Endodermal cell (in vitro differentiated cells): ENCODE measurements at places on chromosomes 5 and 9.

DNA sequence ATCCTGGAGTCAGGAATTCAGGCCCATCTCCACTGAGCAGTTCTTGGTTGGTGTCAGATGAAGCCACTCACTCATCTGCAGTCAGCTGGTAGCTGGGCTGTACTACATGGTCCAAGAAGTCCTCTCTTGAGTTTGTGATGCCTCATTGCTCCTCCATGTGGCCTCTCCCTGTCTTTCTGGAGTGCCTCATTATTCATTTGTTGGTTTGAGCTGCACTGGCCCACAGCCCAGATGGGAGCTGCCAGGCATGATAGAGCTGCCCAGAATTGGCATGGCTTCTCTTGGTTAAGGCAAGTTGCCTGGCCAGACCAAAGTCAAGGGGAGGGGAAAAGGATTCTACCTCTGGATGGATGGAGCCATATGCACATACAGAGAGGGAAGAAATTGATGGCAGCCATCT, 8.0 kb downstream of the PTCD2 start:
- no peaks in the 10 kb centered on the region for H3K27me3 ChIP-seq
- peaks cover 27% of the 10 kb centered on the region for H3K36me3 ChIP-seq
- H3K4me3 ChIP-seq, result no peak overlapping the region
- no peaks in the 10 kb centered on the region for H3K4me1 ChIP-seq

DNA sequence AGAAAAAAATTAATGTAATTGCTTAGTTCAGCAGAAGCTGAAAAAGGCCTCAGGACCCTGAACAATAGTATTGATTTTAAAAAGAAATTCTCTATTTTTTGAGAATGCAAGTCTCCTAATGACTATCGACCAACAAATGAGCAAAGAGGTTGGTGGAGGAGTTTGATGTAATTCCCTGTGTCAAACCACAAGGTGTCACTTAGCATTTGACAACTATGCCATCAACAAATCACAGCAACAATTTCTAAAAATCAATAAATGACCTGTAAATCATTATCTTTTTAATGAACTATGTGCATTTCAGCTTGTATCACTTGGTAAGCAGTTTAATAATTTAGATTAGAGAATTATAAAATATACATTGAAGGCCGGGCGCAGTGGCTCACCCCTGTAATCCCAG, 133.7 kb downstream of the PRELID2 start:
- no peaks in the 10 kb centered on the region for H3K36me3 ChIP-seq
- no peak overlapping the region for H3K27ac ChIP-seq
- H3K27me3 ChIP-seq, result no peaks in the 10 kb centered on the region
- H3K4me1 ChIP-seq, result no peaks in the 10 kb centered on the region

- H3K4me3 ChIP-seq, result no peak overlapping the region
- H3K27me3 ChIP-seq, result no peaks in the 10 kb centered on the region
- H3K36me3 ChIP-seq, result peaks cover 98% of the 10 kb centered on the region
- H3K4me1 ChIP-seq, result no peaks in the 10 kb centered on the region
These were observed 44.9 kb downstream of the MACROH2A1 start for GRCh38 chr5:135353952-135354721.

DNA sequence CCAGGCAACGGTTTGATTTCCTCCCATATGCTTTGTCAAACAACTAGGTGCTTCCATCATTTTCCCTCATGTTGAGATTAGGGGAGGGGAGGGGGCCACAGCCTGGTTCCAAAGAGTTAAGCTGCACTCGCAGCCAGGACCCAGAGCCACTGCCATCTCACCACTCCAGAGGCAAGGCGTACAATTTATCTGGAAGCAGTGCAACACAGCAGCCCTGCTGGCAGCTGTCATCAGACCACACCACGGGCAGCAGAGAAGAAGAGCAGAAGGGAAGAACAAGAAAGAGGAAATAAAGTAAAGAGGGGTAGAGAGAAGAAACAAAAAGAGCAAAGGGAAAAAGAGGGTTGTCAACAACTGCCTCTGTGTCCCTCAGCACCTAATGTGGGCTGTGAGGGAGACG, 38.9 kb downstream of the MED27 start:
- no peaks in the 10 kb centered on the region for H3K4me1 ChIP-seq
- no peak overlapping the region for H3K27ac ChIP-seq
- H3K27me3 ChIP-seq, result no peaks in the 10 kb centered on the region
- no peaks in the 10 kb centered on the region for H3K36me3 ChIP-seq

GRCh38 chr5:98031926-98032325, 741.5 kb upstream of the RGMB start:
- H3K36me3 ChIP-seq, result no peaks in the 10 kb centered on the region
- no peak overlapping the region for H3K4me3 ChIP-seq
- DNase-seq, result no peak
- no peaks in the 10 kb centered on the region for H3K4me1 ChIP-seq
- H3K27ac ChIP-seq, result no peak overlapping the region

DNA sequence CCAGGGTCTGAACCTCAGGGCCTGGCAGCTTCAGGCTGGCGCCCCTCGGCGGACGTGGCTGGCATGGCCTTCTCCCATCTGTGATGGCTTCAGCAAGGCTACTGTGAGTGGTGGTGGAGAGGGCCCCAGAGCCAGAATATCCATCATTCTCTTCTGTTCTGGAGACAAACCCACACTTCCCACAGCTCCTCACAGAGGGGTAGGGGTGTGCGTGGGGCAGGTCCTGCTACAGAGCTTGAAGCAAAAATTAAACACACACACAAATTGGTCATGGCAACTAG, 9.6 kb downstream of the GPX3 start:
- no peak overlapping the region for H3K27ac ChIP-seq
- H3K4me3 ChIP-seq, result no peak overlapping the region
- H3K27me3 ChIP-seq, result no peaks in the 10 kb centered on the region

DNA sequence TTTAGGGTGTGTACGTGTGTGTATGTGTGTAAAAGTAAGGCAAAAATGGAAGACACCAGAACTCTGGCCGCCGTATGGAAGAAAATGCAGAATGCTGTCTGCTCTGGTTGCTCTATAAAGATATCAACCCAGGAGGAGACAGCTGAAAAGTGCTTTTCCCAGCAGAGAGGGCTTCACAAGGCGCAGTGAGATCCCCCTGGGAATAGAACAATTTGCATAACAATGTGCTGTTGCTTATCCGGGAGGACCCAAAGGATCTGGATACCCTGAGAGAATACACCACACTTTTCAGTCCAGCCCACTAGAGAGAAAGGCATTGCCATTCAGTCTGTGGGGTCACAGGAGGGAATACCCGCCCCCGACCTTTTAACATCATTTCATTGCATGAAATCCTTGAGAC, 230.6 kb downstream of the EBF1 start:
- H3K27ac ChIP-seq, result no peak overlapping the region
- H3K4me1 ChIP-seq, result no peaks in the 10 kb centered on the region
- no peak overlapping the region for H3K4me3 ChIP-seq
- H3K36me3 ChIP-seq, result no peaks in the 10 kb centered on the region
- no peaks in the 10 kb centered on the region for H3K27me3 ChIP-seq

- H3K27ac ChIP-seq, result no peak overlapping the region
- no peaks in the 10 kb centered on the region for H3K36me3 ChIP-seq
- DNase-seq, result no peak
- no peaks in the 10 kb centered on the region for H3K4me1 ChIP-seq
These were observed 19.9 kb downstream of the NAIF1 start for GRCh38 chr9:128047231-128047630.

GRCh38 chr5:54882101-54882500, 103.3 kb downstream of the ESM1 start:
- peaks cover 77% of the 10 kb centered on the region for H3K27me3 ChIP-seq
- H3K36me3 ChIP-seq, result no peaks in the 10 kb centered on the region
- no peak overlapping the region for H3K4me3 ChIP-seq
- no peaks in the 10 kb centered on the region for H3K4me1 ChIP-seq

GRCh38 chr9:111599092-111599954, at the start of gene PTGR1:
PTGR1 (minus strand) TSS chr9:111599647; CDS start chr9:111597422, 2,225 bp downstream.
- H3K36me3 ChIP-seq, result peaks cover 21% of the 10 kb centered on the region
- peaks cover 4% of the 10 kb centered on the region for H3K4me1 ChIP-seq
- DNase-seq, result peak; percentile 92
- peak within 1 kb of the TSS; percentile 86 for H3K4me3 ChIP-seq
- H3K27me3 ChIP-seq, result no peaks in the 10 kb centered on the region
- no peak within 1 kb of the TSS for H3K27ac ChIP-seq

- no peak overlapping the region for H3K4me3 ChIP-seq
- peaks cover 83% of the 10 kb centered on the region for H3K36me3 ChIP-seq
- no peak for DNase-seq
- H3K27me3 ChIP-seq, result no peaks in the 10 kb centered on the region
- H3K27ac ChIP-seq, result no peak overlapping the region
These were observed 33.7 kb downstream of the SLC31A2 start for GRCh38 chr9:113184539-113184938.

DNA sequence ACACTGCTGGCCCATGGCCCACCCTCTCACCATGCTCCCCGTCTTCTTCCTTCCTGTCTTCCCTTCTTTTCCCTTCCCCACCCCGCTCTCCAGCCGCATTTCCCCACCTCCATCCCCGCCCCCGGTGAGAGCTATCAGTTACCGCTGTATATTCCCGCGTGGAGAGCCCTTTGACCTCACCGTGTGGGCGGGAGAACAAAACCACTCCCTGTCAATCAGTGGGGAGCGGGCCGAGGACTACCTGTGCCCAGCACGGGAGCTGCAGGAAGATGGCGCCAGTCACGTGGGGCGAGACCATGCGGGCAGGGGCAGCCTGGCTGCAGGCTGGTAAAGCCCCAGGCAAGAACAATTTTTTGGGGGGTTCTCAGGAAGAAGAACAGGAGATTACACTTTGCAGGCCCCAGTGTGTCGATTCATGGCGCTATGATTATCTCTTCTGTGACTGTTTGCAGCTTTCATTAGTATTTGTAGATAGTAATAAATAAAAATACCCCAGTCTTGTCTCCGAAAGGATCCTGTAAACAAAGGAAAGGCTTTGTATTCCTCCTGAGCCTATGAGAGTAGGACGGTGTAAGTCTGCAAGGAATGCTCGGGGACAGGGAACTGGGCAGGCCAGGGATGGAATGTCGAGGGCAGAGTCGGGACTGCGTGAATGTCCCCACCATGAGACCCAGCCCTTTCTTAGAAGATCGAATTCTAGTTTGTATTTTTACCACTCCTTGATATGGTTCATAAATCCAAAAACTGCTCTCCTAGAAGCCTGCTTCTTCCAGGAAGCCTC, 14.8 kb upstream of the DMRT1 start:
- H3K4me1 ChIP-seq, result no peaks in the 10 kb centered on the region
- H3K27ac ChIP-seq, result no peak overlapping the region
- no peaks in the 10 kb centered on the region for H3K36me3 ChIP-seq
- H3K27me3 ChIP-seq, result no peaks in the 10 kb centered on the region
- no peak overlapping the region for H3K4me3 ChIP-seq

DNA sequence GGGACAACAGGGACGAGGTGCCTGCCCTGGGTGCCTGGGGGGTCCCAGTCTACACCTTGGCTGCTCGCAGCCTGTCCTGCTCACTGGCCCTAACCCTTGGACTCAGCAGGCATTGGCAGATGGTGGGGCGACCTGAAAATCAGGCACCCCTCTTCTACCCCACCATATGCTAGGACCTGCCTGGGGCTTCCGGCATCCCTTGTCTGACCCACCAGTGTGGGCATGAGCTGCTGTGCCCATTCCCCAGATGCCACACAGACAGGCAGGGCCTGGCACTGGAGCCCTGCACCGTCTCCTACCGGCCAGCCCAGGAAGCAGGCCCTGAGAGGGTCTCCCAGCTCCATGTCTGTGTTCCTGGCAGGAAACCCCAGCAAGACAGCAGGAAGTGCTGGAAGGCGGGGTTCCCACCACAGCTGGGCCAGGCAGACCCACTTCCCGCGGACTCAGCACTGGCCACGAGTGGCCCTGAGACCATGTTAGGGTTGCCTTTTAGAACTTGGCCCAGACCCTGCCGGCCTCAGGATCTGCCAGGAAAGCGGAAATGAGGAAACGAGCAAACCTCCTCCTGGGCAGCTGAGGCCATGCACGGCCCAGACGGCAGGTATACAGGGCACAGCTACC, 3.1 kb downstream of the NINJ1 start:
- H3K27me3 ChIP-seq, result peaks cover 10% of the 10 kb centered on the region
- H3K4me1 ChIP-seq, result peaks cover 8% of the 10 kb centered on the region
- no peak overlapping the region for H3K27ac ChIP-seq

DNA sequence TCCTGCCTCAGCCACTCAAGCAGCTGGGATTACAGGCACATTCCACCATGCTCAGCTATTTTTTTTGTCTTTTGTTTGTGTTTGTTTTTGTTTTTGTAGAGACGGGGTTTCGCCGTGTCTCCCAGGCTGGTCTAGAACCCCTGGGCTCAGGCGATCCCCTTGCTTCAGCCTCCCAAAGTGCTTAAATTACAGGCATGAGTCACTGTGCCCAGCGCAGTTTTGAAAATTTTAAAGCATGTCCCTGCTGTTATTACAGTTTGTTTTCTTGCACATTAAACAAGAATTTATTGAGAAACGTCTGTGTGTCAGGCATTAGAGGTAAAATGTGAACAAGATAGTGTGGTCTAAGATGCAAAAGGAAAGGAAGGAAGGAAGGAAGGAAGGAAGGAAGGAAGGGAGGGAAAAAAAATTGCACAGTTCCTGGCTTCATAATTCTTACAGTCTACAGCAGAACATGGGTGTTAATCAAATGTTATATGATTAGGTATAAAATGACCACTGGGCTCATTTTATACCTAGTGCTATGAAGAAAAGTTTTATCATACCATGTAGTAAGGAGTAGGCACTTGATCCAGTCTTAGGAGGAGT, 205.4 kb downstream of the SNX18 start:
- H3K4me3 ChIP-seq, result no peak overlapping the region
- DNase-seq, result no peak
- no peak overlapping the region for H3K27ac ChIP-seq

- H3K36me3 ChIP-seq, result no peaks in the 10 kb centered on the region
- peaks cover 12% of the 10 kb centered on the region for H3K4me1 ChIP-seq
- no peaks in the 10 kb centered on the region for H3K27me3 ChIP-seq
These were observed 480.8 kb upstream of the TNC start for GRCh38 chr9:115598751-115599150.

GRCh38 chr5:180090098-180090768, 18.7 kb upstream of the RNF130 start:
- H3K4me1 ChIP-seq, result no peaks in the 10 kb centered on the region
- peak overlapping the region; percentile 81 for H3K4me3 ChIP-seq
- DNase-seq, result peak; percentile 97
- no peaks in the 10 kb centered on the region for H3K36me3 ChIP-seq
- H3K27me3 ChIP-seq, result no peaks in the 10 kb centered on the region

GRCh38 chr9:36148311-36149051, 11.9 kb downstream of the GLIPR2 start:
- H3K27ac ChIP-seq, result no peak overlapping the region
- H3K4me1 ChIP-seq, result no peaks in the 10 kb centered on the region
- H3K27me3 ChIP-seq, result no peaks in the 10 kb centered on the region
- no peak for DNase-seq
- H3K36me3 ChIP-seq, result peaks cover 85% of the 10 kb centered on the region

DNA sequence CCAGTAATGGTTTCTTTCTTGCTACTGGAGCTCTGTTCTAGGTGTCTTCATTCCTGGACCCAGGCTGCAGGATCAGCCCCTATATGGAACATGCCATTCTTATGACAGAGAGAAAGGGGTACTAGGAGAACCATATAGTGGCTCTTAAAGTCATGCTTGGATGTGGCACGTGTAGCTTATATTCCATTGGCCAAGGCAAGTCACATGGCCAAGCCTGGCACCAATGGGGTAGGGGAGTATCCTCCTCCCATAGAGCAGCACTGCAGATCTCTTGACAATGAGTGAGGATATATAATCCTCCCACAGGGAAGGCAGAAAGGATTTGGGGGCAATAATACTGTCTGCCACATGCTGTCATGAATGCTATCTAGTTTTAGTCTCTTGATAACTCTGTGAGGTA, 193.3 kb downstream of the PALM2AKAP2 start:
- DNase-seq, result peak; percentile 22
- H3K4me1 ChIP-seq, result no peaks in the 10 kb centered on the region
- no peak overlapping the region for H3K4me3 ChIP-seq

- no peaks in the 10 kb centered on the region for H3K27me3 ChIP-seq
- no peaks in the 10 kb centered on the region for H3K4me1 ChIP-seq
- H3K36me3 ChIP-seq, result no peaks in the 10 kb centered on the region
- H3K4me3 ChIP-seq, result no peak overlapping the region
- no peak overlapping the region for H3K27ac ChIP-seq
These were observed 103.0 kb downstream of the NPR3 start for GRCh38 chr5:32814141-32814540.

GRCh38 chr9:89525446-89526374, 27.8 kb upstream of the SEMA4D start:
- no peak for DNase-seq
- no peak overlapping the region for H3K27ac ChIP-seq
- no peaks in the 10 kb centered on the region for H3K36me3 ChIP-seq
- H3K27me3 ChIP-seq, result no peaks in the 10 kb centered on the region
